Astrocyte of the cerebellum (primary cell): ENCODE measurements at places on chromosomes 12 and 14.

- no peak for DNase-seq
These were observed 438.9 kb downstream of the ADAMTS20 start for GRCh38 chr12:43113135-43113534.

GRCh38 chr12:9361879-9362326 is 153.7 kb upstream of the PZP start:
- no peak for DNase-seq

GRCh38 chr12:90301561-90302133 is 593.0 kb upstream of the ATP2B1 start:
- DNase-seq = no peak

- no peak for DNase-seq
These were observed 233.3 kb upstream of the PPFIA2 start for GRCh38 chr12:81992461-81992860.

DNA sequence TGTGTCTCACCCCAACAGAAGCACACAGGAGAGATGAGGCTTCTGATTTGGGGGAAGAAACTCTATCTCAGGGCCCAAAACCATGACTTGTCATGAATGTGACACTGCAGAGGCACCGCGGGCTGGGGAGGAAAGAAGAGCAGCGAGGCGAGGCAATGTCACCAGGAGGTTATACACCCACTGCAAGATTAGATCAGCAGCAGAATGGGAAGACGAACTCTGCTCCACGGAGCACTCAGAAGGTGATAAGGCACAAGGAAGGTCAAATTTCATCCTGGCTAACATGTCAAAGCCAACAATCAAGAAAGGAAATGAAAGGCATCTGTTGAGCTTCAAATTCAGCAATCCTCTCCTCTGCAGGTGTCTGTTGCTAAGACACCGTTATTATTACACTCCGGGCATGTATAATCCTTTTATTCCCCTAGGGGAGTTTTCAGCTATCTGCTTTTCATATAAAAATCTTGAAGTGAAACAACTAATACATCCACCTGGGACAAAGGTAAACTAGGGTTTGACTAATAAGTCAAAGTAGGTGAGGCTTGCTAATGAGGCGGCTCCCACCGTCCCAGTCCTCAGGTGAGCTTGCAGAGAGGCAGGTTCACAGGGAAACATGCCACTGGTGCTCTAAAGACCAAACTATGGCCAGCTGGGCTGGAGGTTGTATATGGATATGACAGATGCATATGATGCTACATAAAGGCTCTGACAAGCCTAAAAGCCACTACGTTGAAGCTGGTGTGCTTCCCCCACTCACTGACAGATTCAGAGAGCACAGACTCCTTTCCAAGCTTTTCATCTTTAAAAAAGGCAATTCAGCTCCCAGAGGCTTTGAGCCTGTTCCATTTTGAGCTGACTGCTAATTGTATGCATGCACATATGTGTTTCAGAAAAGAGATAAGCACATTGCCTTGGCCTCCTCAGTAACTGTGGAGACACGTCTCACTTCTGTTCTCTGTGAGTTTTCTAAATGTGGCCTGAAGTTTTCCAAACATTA is 221.2 kb downstream of the NELL2 start:
- DNase-seq = no peak

DNA sequence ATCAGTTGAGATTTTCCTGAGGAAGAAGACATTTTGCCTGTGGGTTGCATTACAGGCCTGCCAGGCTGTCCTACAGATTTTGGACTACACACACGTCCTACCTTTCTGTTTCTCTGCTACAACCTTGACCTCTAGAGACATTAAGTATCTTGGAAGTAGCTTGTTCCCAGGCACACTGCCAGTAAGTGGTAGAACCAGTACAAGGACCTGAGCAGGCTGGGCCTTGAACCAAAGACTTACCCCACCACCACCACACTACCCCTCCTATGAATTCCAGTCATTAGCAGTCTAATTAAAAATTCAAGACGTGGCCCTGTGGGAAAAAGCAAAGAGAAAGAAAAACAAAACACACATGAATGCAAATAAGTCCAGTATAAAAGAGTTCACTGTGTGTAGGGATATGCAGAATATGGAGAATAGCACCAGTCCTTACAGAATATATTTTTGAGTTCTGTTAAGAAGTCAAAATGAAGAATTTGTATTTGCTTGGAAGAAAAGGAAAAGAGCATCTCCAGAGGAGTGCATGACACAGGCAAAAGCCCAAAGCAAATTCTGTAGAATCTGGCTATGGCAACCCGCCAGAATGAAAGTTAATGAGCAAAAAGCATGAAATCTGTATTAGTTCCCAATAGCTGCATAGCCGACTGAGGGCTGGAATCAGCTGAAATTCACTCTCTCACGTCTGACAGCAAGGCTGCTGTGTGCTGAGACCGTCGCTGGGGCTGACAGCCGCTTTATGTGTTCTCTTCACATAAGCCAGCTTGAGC is 74.3 kb upstream of the ST8SIA1 start:
- DNase-seq = peak; percentile 62

GRCh38 chr12:83827860-83828259 is 1084.7 kb downstream of the SLC6A15 start:
- DNase-seq = no peak

DNA sequence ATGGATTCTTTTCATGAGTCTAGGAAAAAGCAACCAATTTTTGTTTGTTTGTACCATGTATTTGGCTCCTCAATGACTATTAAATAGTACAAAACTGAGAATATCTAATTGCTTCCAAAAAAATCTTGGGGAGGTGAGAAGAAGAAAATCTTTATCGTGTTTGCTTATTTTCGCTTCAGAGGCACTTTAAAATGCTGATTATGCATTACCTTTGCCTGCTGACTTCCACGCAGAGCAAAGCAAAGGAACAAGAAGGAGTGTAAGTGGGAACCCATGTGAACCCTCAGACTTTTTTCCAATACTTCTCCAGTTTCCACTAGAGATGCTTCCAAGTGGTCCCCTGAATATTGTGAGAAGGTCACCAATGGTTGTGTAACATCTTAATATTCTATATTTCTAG is 43.2 kb upstream of the STRN3 start:
- no peak for DNase-seq

GRCh38 chr12:52539083-52539820 is 13.7 kb downstream of the KRT71 start:
- DNase-seq = peak; percentile 13

GRCh38 chr14:95102680-95103044 is 54.7 kb downstream of the DICER1 start:
- DNase-seq = no peak

- DNase-seq = peak; percentile 15
These were observed 23.6 kb upstream of the TMEM260 start for GRCh38 chr14:56555921-56556570.
